Stimulated activated naive CD8-positive, alpha-beta T cell treated with anti-CD3 and anti-CD28 coated beads, Interleukin-15, Interleukin-2, amounts not matched to agents 100 U/mL and 50 U/mL, for 24 hours (primary cell): ENCODE measurements at places on chromosomes 13 and 19.

GRCh38 chr13:75762076-75762937 is 126.2 kb downstream of the LMO7 start:
- peak; percentile 14 for DNase-seq

DNA sequence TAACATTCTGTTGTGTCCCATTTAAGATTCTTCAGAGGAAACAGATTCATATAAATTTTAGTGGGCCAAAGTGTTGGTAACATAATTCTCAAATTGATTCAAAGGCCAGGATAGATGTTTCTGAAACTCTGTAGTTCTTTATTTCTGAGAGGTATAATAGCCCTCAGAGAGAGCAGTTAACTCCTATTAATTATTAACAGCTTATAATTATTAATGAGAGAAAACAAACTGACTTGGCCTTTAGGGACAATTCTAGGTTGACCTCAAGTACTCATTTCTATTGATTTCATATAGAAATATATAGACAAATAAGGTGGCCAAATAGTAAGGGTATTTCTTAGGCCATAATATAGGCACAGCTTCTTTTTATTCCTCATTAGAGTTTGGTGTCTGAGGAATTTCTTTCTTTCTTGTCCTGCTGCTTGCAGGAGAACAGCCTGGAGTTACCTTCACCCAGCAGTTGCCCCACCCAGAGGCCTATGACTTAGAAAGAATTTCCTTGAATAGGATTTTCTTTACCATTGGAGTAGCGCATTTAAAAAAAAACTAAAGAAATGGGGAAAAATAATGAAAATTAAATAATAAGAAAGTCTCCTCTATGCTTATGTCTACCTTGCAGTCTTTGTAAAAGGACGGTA is 1430.1 kb upstream of the SPRY2 start:
- no peak for DNase-seq

DNA sequence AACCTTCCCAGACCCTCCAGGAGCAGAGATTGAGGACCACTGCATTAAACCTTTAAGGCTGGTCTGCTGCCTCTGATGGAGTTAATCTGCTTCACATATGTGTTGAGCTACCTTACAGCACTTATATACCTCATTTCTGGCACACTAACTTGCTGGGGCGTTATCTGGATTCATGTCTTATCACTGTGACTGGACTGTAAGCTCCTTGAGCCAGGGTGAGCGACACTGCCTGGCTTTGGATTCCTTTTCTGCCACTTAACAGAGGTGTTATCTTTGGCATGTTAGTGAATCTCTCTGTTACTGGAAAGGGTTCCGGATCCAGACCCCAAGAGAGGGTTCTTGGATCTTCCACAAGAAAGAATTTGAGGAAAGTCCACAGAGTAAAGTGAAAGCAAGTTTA is 69.8 kb upstream of the RGCC start:
- no peak for DNase-seq

DNA sequence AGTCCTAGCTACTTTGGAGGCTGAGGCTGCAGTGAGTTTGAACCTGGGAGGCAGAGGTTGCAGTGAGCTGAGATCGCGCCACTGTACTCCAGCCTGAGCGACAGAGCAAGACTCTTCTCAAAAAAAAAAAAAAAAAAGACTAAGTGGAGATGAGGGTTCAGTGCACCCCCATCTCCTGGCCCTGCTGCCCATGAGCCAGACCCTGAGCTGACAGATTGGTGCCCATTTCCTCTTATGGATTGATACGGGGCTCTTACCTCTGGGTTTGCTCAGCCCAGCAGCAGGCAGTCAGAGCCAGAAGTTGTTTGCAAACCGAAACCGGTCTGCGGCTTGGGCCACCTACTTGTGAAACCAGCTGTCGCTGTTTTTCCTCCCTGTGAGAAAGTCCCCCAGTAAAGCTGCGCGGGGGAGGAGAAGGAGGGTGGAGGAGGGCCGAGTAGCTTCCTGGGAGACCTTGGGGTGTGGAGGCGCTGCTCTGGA is 36.9 kb downstream of the ARRDC2 start:
- DNase-seq: peak; percentile 91

DNA sequence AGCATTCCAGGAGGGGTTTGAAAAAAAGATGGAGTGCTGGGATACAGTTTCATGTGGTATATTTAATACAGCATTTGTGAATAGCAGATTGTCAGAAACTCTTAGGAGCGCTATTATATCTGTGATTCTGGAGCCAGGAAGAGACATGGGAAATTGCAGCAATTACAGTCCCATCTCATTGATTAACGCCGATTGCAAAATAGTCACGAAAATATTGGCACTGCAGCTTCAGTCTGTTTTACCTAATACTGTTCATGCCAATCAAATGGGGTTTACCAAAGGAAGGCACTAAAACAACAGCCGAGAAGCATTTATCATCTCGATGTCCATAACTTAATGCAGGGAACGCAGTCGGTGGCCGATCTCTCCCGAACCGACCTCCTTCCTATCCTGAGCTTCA is 295.8 kb downstream of the TEX29 start:
- no peak for DNase-seq
